ENCODE measurements at places on chromosomes 5 and 9.

- no peak for DNase-seq
Measured at GRCh38 chr9:111069183-111069582, 30.9 kb upstream of the LPAR1 start.

DNA sequence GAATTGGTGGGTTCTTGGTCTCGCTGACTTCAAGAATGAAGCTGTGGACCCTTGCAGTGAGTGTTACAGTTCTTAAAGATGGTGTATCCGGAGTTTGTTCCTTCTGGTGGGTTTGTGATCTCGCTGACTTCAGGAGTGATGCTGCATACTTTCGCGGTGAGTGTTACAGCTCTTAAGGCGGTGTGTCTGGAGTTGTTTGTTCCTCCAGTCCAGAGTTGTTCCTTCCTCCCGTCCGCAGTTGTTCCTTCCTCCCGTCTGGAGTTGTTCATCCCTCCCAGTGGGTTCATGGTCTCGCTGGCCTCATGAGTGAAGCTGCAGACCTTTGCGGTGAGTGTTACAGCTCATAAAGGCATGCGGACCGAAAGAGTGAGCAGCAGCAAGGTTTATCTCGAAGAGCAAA is 159.6 kb upstream of the ADAMTSL1 start:
- peak; percentile 65 for DNase-seq

GRCh38 chr9:16043756-16044578 is 491.1 kb downstream of the CCDC171 start:
- peak; percentile 87 for DNase-seq

- DNase-seq = no peak
Measured at GRCh38 chr9:30815585-30815984, 1568.9 kb upstream of the ACO1 start.

GRCh38 chr5:127950707-127951391 is 132.7 kb upstream of the SLC12A2 start:
- peak; percentile 66 for DNase-seq

DNA sequence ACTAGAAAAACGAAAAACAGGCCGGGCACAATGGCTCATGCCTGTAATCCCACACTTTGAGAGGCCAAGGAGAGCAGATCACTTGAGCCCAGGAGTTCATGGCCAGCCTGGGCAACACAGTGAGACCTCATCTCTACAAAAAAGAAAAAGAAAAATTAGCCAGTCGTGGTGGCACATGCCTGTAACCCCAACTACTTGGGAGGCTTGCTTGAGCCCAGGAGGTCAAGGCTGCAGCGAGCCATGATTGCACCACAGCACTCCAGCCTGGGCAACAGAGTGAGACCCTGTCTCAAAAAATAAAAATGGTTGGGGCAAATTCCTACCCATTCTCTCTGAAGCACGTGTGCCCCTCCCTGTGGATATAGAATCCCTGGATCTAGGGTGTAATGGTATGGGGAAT is 8.4 kb upstream of the CFAP157 start:
- DNase-seq = no peak

GRCh38 chr9:128150594-128151308 is 1.5 kb downstream of the LCN2 start:
- no peak for DNase-seq

GRCh38 chr5:18052569-18052968 is 418.3 kb downstream of the TAF11L14 start:
- DNase-seq = no peak

GRCh38 chr9:98255061-98255577 is 330 bp downstream of the TBC1D2 start:
- DNase-seq = peak; percentile 70

DNA sequence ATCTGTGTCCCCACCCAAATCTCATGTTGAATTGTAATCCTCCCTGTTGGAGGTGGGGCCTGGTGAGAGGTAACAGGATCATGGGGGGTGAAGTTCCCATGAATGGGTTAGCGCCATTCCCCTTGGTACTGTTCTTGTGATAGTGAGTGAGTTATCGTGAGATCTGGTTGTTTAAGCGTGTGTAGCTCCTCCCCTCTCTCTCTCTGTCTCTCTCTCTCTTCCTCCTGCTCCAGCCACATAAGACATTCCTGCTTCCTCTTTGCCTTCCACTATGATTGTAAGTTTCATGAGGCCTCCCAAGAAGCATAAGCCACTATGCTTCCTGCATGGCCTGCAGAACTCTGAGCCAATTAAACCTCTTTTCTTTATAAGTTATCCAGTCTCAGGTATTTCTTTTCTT is 28.8 kb downstream of the C5orf15 start:
- DNase-seq = no peak

DNA sequence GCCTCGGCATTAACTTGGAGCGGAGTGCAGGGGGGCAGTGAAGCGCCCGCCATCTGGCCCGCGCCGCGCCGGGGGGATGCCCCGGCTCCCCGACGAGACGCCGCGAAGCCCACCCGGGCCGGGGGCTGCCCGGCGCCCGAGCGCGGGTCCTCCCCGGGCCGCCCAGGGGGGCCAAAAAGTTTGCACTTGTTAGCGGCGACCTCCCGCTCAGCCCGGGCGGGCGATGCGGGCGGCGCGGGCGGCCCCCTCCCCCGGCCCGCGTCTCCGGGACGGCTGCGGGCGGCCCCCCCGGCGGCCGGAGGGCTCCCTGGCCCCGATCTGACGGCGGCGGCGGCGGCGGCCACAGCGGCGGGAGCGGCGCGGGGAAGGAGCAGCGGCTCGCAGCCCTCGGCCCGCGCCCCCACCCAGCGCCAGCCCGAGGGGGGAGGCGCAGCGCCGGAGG is at the start of gene NTNG2:
Gene NTNG2 (plus strand): TSS at position 316 of the 442 bp plus-strand sequence. CDS start 4,774 bp downstream, outside the sequence.
- DNase-seq = no peak

DNA sequence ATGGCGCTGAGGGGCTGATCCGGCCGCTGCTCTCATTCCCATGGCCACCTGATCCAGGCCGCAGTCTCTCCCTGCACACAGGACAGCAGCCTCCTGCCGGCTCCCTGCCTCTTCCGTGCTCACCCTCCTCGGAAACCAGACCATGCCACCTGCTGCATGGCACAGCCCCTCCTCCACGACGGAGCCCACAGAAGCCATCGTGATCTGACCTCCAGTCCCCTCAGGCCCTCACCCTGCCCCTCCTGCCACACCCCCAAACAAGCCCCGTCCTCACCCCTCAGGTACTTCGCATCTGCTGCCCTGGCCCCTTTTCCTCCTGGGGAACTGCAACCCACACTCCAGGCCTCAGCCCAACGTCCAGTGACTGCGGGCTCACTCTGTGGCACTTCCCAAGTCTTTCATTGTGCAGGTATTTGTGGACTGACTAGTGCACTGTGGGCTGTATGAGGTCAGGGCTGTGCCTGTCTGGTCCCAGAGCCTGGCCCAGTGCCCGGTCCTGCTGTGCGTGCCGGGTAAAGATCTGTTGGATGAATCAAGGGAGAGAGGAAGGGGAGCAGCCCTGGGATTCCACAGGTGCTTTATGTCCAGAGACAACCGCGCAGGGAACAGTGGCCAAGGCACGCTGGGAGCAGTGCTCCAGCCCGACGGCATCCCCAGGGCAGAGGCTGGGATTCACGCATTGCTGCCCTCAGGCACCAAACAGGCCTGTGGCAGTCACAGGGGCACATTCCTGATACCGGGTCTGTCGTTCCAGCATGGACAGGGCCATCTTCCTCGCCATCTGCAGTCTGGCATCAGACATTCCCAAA is 86.1 kb downstream of the ADAMTS2 start:
- no peak for DNase-seq

All from iris pigment epithelial cell (primary cell).